ENCODE measurements at places on chromosomes 16 and 17.

DNA sequence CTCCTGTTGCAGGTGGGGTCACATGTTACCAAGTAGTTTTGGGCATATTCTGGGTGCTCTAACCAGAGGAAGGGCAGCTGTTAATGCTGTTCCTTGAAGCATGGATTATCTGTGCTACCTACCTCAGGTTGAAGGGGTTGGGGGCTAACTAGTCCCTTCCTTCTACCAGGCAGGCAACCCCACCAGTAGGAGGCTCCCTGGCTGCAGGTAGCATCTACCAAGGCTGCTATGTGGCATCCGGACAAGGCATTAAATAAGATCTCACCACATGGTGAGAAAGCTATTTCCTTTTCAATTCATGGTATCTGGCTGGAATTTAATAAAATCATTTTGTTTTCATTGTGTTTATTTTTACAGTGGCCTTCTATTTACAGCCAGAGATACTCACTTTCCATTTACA, 62.5 kb downstream of the CACNG3 start:
- no peak for DNase-seq

DNA sequence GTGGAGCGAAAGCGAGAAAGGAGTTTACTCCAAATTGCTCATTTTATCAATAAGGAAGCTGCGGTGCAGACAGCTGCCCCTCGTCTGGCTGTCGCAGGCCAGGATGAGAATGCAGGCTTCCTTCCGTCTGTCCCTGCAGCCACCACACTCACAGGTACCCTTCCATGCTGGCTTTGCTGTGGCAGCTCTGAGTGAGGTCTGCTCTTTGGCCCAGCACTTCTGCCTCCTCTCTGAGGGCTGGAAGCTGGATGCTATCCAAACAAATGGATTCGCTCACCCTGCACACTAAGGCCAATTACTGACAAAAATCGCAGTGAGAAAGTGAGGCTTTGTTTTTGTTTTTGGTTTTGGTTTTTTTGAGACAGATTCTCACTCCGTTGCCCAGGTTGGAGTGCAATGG, 7.0 kb downstream of the ARMC7 start:
- no peak for DNase-seq

DNA sequence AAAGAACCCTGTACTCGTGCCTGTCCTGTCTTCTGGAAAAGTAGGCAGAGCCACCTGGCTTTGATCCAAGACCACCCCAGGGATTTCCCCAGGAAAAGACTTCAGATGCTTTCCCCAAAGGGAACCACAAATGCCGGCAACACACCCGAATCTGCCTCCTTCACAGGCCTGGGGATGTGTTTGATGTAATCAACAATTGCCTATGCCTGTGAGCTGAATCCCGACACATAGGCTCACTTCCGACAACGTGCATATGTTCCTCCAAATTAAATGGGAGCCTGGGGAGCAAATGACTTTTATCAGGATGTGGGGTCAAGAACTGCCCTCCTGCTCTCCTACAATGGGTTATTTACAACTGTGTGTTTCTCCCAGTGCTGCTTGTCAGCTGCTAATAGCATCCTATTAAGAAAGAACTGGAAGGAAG, 535.2 kb upstream of the CDH11 start:
- DNase-seq, result no peak

DNA sequence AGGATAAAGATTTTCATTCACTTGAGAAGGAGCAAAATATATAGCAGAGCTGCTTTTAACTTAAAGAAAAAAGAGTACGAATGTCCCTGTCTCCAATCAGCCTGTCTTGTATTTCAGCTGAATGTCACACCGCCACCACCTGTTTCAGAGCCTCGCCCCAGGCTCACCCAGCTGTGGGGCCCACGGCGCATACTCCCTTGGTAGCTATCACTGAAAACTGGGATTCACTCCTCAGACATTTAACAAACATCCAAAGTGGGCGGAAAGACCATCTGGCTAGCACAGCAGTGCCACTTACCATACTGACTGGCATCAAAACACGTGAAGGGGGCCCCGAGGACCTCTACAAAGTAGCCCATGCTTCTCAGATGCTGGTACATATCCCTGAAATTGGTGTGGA, 25.4 kb upstream of the SLC38A8 start:
- no peak for DNase-seq

- peak; percentile 63 for DNase-seq
These were observed 26.5 kb upstream of the ADGRG1 start for GRCh38 chr16:57601801-57602478.

- DNase-seq, result no peak
These were observed 109.2 kb upstream of the NUDT7 start for GRCh38 chr16:77613095-77613494.

- DNase-seq, result no peak
These were observed 468.0 kb upstream of the RBFOX1 start for GRCh38 chr16:6864671-6865070.

GRCh38 chr17:43367737-43368242, 31.0 kb upstream of the ARL4D start:
- DNase-seq, result peak; percentile 94

DNA sequence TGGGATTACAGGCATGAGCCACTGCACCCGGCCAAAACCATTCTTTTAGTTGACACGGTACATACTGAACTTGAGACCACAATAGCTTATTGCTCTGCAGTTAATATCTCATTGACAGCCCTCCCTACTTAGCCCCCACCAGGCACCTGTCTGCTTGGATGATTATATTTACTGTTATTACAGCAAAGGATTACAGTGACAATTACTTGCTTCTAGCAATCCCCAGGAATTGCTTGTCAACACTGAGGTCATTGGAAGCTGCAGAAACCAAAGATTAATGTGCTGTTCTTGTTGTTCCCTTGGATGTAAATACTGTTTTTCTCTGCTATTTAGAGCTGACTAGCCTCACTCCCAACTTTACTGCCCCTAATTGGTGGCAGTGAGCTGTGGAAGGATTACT, 211.2 kb downstream of the LGALS9B start:
- no peak for DNase-seq

- DNase-seq, result peak; percentile 52
These were observed 2.8 kb downstream of the TOB1 start for GRCh38 chr17:50863221-50863843.

DNA sequence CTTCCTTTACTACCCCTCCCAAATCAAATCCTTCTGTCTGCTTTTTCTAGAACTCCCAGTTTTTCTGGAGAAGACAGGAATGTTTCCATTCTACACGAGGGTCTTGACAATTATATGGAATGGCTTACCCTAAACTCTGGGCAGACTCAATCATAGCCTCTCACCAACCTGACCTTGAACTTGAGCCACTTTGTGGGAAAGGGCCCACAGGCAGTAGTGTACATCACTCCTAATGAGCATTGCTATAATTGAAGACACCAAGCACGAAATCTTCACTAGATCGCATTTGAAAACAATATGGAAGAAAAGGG, 1.6 kb upstream of the HOXB13 start:
- no peak for DNase-seq

DNA sequence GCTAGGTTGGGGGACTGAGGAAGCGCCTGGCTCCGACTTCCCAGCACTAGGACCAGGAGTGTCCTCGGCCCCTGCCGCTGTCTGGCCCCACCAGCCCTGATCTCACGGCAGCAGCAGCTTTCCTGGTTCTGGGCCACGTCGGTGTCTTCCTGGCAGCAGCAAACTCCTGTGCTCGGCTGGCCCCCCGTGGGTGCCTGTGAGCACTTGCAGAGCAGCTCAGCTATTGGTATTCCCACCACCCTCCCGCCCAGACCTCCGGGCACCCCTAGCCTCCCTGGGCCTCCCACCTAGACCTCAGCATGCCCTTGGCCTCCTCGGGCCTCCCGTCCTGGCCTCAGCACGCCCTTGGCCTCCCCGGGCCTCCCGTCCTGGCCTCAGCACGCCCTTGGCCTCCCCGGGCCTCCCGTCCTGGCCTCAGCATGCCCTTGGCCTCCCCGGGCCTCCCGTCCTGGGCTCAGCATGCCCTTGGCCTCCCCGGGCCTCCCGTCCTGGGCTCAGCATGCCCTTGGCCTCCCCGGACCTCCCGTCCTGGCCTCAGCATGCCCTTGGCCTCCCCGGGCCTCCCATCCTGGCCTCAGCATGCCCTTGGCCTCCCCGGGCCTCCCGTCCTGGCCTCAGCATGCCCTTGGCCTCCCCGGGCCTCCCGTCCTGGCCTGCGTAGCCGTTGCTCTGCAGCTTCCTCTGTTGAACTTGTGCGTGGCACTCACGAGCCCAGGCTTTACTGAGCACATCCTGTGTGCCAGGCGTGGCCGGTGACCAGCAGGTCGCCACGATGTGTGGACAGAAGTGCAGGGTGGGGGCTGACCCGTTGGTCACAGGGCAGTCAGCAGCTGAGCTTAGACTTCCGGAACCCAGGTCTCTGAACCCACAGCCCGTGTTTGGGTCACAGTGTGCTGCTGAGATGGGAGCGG, 51.8 kb upstream of the ACSF3 start:
- no peak for DNase-seq

GRCh38 chr17:75131278-75132017, at the start of gene NT5C:
NT5C (minus strand) TSS chr17:75131742; CDS start chr17:75131707, 35 bp downstream.
- DNase-seq, result peak; percentile 78

- peak; percentile 81 for DNase-seq
These were observed at the start of gene UBE2O for GRCh38 chr17:76452660-76453430. UBE2O (minus strand) TSS chr17:76453152; CDS start chr17:76453141, 11 bp downstream.

- no peak for DNase-seq
These were observed 79.5 kb downstream of the CPPED1 start for GRCh38 chr16:12724226-12724625.

GRCh38 chr17:74141612-74142011, 61.9 kb upstream of the RPL38 start:
- no peak for DNase-seq

GRCh38 chr17:43212641-43213490, 1.2 kb downstream of the TMEM106A start:
- no peak for DNase-seq

DNA sequence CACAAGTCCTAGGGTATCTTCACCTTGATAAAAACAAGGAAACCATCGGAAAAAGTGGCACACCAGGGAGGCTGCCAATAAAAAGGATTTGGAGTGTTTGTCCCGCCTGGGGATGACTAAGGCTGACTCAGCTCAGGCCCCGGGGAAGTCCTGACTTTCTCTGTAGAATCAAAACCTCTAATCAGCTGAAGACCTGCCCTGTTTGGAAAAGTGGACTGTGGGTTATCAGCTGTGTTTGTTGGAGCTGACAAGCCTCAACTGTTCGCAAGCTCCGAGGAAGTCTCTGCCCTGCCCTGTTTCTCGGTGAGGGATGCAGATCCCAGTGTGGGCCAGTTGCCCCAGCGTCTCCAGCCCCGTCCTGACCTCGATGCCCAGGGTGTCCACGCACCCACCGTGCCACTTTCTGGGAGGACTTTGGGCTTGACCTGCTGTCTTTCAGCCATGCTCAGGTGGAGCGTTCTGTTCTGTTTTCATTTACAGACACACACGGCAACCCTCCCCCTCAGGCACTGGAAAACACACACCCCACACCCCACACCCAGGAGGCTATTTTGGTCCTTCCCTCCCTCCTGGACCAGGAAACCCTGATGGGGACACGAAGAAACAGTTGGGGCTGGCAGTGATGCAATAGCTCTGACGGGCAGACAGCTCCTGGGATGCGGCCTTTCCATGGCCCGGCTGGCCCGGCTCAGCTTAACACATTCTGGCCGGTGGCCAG, 27.6 kb upstream of the PITPNA start:
- peak; percentile 91 for DNase-seq

DNA sequence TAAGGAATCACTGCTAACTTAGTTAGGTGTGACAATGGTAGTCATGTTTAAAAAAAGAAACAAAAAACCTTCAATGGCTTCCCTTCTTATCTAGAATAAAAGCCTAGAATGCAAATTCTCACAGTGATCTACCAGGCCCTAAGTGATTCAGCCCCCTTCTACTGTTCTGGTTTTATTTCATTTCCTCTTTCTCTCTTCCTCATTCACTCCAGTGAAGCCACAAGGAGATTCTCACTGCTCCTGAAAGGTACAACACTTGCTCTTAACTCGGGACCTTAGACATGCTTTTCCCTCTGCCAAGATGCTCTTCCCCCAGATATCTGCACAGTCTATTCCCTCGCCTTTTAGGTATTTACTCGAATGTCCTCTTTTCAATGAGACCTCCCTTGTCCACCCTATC, 3.7 kb downstream of the PIGS start:
- DNase-seq, result no peak

DNA sequence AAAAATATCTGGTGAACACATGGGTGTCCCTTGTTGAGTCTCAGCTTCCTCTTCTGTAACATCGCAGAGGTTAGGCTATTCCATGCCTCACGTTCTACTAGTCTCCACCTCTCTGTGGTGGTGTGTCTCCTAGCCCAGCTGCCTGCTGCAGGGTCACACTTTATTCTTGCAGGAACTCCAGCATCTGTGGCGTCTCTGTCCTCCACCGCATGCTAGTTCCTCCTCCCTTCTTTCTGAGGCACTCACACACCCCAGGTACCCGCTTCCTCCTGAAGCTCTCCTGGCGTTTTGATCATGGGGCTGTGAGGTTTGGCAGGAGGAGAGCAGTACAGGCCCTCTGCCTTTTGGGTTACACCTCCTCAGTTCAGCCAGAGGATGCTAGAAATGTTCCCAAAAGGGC, 9.9 kb upstream of the TEX2 start:
- DNase-seq, result no peak

GRCh38 chr16:86498671-86499439, 11.5 kb upstream of the FOXF1 start:
- DNase-seq, result no peak

DNA sequence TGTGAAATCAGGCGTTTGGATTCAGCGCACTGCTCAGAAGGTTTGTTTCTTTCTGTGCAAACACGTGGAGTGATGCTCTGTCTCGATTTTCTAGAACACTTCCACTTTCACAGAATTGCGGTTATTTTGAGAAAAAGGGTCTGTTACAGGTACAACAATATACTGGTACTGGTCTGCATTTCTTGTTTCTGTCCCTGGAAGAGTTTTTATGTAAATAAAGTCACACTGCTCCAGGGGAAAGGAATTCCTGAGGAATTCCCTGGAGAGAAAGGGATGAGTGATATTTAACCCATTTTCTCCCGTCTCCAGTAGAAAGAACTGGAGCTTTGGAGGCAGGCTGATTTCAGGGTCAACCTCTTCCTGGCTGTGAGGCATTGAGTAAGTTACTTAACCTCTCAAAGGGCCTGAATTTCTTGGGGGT, 16.2 kb upstream of the RMI2 start:
- peak; percentile 65 for DNase-seq

DNA sequence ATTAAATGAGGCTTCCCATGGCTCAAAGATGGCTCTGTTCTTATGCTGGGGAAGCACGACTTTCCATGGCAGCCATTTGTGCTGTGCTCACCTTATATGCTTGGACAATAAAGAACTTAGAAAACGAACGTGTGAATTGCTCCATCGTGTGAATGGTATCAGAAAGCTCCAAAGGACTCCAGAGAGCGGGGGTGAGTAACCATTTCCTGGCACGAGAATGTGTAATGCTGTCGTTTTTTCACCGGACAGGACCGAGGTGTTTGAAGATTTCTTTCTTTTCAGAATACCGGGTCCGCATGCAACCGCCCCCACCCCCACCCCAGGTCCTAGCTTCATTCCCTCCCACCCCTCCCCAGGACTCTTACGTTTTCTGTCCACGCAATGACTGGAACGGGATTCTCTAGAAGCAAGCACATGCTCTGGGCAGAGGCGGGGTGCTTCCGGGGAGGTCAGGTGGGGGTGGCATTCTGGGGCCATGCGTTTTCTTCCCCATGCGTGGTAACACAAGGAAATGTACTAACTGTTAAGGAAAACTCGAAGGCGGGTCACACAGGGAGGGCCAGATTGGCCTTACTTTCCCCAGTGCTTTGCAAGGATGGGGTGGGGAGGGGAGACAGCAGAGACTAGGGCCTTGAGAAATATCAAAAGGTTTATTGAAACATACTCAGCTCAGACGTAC, 26.2 kb downstream of the GPRC5B start:
- no peak for DNase-seq

GRCh38 chr16:78607465-78607864, 508.0 kb downstream of the WWOX start:
- DNase-seq, result peak; percentile 6

- no peak for DNase-seq
These were observed 10.1 kb upstream of the SLC25A39 start for GRCh38 chr17:44334727-44335126.
